ENCODE measurements at places on chromosomes 6 and 20.

- no peak for DNase-seq
These were observed 20.7 kb upstream of the CGA start for GRCh38 chr6:87115402-87116135.

DNA sequence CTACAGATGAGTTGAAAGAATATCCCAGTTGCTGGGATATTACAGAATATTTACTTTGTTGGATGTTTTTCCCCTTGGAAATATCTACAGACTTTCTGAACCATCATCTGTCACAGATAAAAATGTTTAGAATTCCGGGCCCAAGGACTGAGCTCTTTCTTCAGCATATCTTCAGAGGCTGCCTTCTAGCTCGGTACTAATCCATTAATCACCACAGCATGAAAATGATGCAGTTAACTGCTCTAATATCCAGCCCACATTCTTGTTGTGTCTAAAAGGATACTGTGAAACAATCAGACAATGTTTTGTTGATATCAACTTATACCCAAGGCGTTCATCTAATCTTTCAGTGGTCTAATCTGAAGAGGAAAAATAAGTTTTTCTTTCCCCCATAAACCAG lies 247.4 kb downstream of the TBC1D32 start:
- no peak for DNase-seq

- no peak for DNase-seq
These were observed 385.7 kb downstream of the GRIK2 start for GRCh38 chr6:101779051-101779844.

GRCh38 chr6:86529635-86530034 lies 407.7 kb upstream of the HTR1E start:
- DNase-seq: no peak

DNA sequence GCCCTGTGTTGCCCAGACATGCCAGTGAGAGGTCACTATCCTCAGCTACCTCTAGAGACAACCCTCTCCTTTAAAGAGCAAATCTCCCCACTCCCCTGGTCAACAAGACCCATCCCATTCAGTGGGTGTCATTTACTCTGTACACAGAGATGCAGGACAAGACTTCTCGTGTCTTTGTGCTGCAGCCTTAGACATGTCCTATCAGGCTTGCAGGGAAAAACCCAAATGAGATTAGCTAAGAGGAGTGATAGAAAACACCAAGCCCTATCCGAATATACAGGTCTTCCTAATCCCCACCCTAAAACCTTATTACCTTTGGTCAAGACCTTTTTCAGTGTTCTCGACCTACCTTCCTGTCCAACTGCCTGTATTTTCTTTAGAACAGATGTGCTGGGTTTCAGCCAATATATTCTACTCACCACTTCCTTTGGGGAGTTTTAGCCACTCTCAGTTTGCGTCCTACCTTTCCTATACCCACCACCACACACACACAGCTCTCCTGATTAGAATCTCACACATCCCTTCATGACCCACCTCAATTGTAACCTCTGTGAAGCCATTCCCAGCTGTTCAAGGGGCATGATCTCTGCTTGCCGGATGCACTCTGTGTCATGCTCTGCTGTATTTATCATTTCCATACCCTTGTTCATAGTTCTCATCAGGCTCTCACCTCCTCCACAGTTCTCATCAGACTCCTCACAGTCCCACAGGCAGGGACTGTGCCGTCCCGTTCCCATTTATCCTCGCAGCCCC lies 39.7 kb downstream of the TRAM2 start:
- DNase-seq: no peak

- DNase-seq: no peak
These were observed 5.8 kb downstream of the SLC2A4RG start for GRCh38 chr20:63745424-63745805.
